ENCODE measurements at places on chromosomes 1 and 21.

DNA sequence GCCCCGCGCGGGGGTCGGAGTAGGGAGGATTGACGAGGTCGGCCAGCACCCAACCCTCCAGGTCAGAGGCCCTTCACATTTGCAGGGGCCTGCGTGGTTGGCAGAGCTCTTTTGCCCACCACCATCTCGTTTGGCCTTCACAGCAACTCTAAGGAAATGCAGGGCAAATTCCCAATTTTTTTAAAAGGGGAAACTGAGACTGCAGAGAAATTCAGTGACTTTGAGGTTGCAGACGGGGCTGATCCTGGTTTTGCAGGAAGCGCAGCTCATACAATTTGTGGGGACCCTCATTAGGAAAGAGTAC lies 430 bp upstream of the ACBD3 start:
- no peak for DNase-seq
- peaks cover 22% of the 10 kb centered on the region for H3K4me1 ChIP-seq
- no peaks in the 10 kb centered on the region for H3K36me3 ChIP-seq
- H3K27me3 ChIP-seq = no peaks in the 10 kb centered on the region
- peak overlapping the region; percentile 96 for H3K27ac ChIP-seq
- H3K4me3 ChIP-seq = peak overlapping the region; percentile 92

GRCh38 chr1:201666102-201666501 lies 127.2 kb downstream of the NAV1 start:
- H3K27me3 ChIP-seq = no peaks in the 10 kb centered on the region
- H3K4me3 ChIP-seq = no peak overlapping the region
- no peak for DNase-seq
- no peak overlapping the region for H3K27ac ChIP-seq
- no peaks in the 10 kb centered on the region for H3K36me3 ChIP-seq

GRCh38 chr1:117169871-117170596 lies 40.7 kb downstream of the VTCN1 start:
- no peak overlapping the region for H3K27ac ChIP-seq
- no peaks in the 10 kb centered on the region for H3K36me3 ChIP-seq
- no peaks in the 10 kb centered on the region for H3K27me3 ChIP-seq
- no peak overlapping the region for H3K4me3 ChIP-seq

DNA sequence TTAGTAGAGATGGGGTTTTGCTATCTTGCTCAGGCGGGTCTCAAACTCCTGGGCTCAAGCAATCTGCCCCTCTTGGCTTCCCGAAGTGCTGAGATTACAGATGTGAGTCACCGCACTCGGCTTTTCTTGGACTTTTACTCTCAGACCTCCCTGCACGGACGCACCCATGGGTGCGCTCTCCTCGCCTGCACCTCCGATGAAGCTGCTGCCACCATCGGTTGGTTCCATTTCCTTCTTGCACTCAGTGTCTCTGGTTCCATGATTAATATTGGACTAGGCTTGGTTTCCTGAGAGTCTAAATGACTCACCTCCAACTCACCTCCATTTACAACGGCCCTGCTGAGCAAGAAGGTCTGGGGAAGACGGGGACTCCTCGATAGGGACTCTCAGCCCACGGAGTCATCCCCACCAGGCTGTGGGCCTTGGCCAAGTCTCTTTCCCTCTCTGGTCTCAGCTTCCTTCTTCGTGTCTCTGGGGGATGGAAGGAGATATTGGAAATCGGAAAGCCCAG lies 6.7 kb upstream of the TNFRSF8 start:
- H3K4me3 ChIP-seq = no peak overlapping the region
- no peak overlapping the region for H3K27ac ChIP-seq
- H3K36me3 ChIP-seq = no peaks in the 10 kb centered on the region
- H3K27me3 ChIP-seq = no peaks in the 10 kb centered on the region
- no peaks in the 10 kb centered on the region for H3K4me1 ChIP-seq

DNA sequence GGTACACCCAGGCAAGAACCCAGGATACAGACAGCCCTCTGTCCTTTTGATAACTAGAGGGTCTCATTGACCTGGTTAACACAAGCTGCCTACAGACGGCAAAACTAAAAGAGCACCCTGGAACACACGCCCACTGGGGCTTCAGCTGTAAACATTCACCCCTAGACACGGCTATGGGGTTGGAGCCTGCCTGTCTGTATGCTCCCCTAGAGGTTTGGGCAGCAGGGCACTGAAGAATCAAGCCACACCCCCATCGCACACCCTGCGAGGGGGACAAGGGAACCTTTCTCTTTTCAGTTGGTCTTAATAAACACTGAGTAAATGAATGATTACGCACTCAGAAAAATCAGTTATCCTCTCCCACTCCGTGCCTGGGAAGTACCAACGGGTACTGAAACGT lies 35.5 kb downstream of the LRRC3 start:
- no peaks in the 10 kb centered on the region for H3K27me3 ChIP-seq
- H3K27ac ChIP-seq = no peak overlapping the region
- H3K4me1 ChIP-seq = no peaks in the 10 kb centered on the region

GRCh38 chr1:66166753-66167152 lies 367.2 kb upstream of the SGIP1 start:
- no peaks in the 10 kb centered on the region for H3K27me3 ChIP-seq
- DNase-seq = no peak
- no peaks in the 10 kb centered on the region for H3K36me3 ChIP-seq
- H3K27ac ChIP-seq = no peak overlapping the region

DNA sequence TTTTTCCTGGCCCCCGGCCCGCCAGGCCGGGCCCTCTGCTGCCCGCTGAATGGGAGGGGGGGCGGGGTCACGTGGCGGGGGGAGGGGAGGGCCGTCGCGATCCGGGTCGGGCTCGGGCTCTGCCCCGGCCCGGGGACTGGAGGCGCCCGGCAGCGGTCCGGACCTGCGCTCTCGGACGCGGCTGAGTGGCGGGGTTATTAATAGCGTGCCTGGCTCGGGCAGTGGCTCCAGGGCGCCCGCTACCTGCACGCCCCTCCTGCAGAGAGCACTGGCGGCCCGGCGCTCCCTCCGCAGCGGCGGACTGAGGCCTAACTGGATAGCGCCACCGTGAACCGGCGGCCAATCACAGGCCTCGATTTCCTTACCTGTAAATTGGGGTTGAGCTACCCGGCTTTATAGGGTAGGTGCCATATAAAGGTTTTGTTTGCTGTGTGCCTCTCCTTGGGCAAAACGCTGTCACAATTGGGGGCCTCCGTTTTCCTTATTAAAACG lies 28.1 kb downstream of the AHDC1 start:
- H3K27me3 ChIP-seq = no peaks in the 10 kb centered on the region
- peak overlapping the region; percentile 56 for H3K4me3 ChIP-seq
- no peaks in the 10 kb centered on the region for H3K36me3 ChIP-seq
- peak; percentile 69 for DNase-seq
- H3K4me1 ChIP-seq = peaks cover 78% of the 10 kb centered on the region

- no peak overlapping the region for H3K27ac ChIP-seq
- H3K4me1 ChIP-seq = peaks cover 14% of the 10 kb centered on the region
- no peaks in the 10 kb centered on the region for H3K27me3 ChIP-seq
- DNase-seq = no peak
These were observed 9.5 kb downstream of the SIM2 start for GRCh38 chr21:36708286-36709029.

DNA sequence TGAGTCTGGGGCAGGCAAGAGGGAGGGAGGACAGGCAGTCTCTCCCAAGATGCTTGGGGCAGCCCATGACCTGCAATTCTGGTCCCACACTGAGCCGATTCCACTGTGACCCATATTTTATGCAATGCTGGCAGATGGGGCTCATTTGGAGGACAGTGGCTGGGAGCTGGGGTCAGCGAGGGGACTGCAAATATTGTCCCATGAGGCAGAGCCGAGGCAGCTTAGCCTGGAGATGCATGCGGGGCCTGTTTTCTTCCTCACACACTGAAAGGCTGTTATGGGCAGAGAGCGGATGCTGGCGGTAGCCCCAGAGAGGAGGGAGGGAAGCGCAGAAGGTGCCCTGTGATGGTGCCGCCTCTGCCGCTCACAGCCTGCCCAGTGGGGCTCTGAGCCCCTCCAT lies 128.5 kb upstream of the POU3F1 start:
- no peak overlapping the region for H3K27ac ChIP-seq
- no peaks in the 10 kb centered on the region for H3K36me3 ChIP-seq
- no peaks in the 10 kb centered on the region for H3K4me1 ChIP-seq
- no peaks in the 10 kb centered on the region for H3K27me3 ChIP-seq

DNA sequence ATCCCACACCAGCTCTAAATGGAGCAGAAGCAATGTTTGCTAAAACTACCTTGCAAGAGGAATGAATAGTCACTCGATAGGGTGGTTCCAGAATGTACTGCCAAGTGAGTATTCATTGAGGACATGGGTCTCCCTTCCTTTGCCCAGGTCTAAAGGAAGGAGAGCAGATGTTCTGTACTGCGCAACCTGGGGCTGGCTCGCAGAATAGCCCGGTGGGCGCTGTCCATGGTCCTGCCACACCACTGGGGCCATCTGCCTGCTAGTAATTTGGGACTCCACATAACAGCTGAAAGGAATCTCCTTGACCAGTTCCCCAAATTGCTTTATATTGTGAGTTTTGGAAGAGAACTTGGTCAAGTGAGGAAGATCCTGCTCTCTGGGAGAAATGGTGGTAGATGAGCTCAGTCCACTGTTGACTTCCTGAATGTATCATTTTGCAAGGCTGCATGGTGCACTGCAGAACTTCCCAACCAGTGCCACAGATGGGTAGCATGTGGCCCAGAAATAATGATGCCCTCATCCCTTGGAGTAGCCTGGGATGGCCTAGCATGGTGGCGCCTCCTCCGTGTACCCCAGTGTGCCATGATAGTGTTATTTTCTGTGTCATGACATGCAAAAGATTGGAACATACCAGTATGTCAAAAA lies 5.7 kb downstream of the SLC6A17 start:
- H3K27me3 ChIP-seq = no peaks in the 10 kb centered on the region
- peak; percentile 74 for DNase-seq
- H3K4me3 ChIP-seq = no peak overlapping the region

- H3K4me3 ChIP-seq = no peak overlapping the region
- no peaks in the 10 kb centered on the region for H3K27me3 ChIP-seq
- no peaks in the 10 kb centered on the region for H3K36me3 ChIP-seq
- no peaks in the 10 kb centered on the region for H3K4me1 ChIP-seq
- peak; percentile 41 for DNase-seq
These were observed 447.5 kb downstream of the NEGR1 start for GRCh38 chr1:71834601-71835441.

DNA sequence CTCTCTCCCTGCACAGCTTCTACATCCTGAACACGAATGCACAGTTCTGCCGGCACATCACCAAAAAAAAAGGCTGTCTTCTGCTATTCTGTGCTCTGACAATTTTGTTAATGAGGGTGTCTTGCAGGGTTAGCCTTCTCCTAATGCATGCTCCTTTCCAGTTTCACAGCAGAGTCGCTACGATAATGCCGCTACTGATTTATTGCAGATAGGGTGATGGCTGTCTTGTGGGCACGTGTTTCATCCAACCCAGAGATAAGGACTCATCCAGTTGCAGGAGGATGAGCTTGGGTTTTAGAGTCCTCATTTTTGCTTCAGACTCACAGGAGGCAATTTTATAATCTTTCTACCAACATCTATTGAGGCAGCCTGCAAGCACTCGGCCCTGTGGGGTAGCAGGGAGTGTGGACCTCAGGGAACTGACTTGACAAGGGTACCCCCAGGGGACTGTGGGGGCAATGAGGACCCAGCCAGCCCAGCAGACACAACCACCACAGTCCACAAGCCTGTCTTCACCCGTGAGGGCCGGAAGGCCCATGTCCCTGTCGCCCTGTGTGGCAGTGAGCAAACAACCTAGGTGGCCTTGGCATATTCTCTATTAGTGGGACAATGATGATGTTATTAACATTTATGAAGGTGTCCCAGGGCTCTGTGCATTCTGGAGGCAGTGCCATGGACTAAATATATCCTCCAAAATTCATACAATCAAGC lies 15.4 kb upstream of the UTS2 start:
- H3K4me3 ChIP-seq = no peak overlapping the region
- H3K27me3 ChIP-seq = no peaks in the 10 kb centered on the region
- no peak overlapping the region for H3K27ac ChIP-seq
- no peaks in the 10 kb centered on the region for H3K4me1 ChIP-seq
- DNase-seq = no peak

DNA sequence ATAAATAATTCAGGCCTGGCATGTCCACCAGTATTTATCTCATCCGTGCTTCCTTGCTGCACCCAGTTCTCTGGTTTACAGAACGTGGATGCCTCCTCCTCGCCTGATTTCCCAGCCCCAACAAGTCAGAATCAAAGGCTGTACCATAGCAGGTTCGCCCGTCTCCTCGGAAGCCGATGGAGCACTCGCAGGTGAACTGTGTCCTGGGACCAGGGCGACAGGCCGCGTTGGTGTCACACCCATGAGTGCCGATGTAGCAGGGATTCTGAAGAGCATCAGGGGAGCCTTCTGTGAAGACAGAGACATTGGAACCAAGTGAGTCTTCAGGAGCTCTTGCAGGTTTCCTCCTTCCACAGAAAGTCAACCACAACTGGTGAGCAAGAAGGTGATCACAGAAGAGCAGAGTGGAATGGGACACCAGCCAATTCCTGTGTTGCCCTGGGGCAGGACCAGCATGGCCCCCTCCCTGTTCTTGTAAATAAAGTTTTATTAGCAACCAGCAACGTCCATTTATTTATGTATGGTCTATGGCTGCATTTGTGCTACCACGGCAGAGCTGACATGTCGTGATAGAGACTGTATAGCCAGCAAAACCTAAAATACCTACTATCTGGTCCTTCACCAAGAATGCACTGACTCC lies 40.8 kb downstream of the NID1 start:
- H3K4me3 ChIP-seq = no peak overlapping the region
- DNase-seq = no peak
- H3K36me3 ChIP-seq = no peaks in the 10 kb centered on the region
- H3K4me1 ChIP-seq = peaks cover 20% of the 10 kb centered on the region

- H3K27me3 ChIP-seq = no peaks in the 10 kb centered on the region
- peak; percentile 73 for DNase-seq
- H3K36me3 ChIP-seq = no peaks in the 10 kb centered on the region
These were observed at the start of gene CCDC28B for GRCh38 chr1:32200226-32201010. Gene CCDC28B (plus strand): TSS chr1:32200595. CDS start chr1:32201936, 1,341 bp downstream.

DNA sequence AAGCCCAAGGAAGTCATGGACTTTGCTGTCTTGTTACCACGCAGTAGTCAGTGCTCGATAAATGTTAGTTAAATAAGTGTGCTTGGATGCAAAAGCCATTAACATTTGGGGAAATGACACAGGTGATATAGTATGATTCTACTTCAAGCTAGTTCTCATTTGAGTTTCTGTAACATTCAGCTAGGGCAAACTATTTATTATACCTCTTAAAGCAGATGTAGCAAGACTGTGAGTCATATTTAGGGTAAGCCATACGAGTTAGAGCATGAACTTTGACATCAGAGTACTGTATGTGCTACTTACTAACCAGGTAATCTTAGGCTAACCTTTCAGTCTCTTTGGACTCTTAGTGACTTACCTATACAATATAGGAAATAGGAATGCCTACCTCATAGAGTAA lies 21.0 kb downstream of the CLCA4 start:
- no peaks in the 10 kb centered on the region for H3K36me3 ChIP-seq
- H3K27ac ChIP-seq = no peak overlapping the region
- no peaks in the 10 kb centered on the region for H3K4me1 ChIP-seq
- H3K27me3 ChIP-seq = no peaks in the 10 kb centered on the region
- no peak for DNase-seq

GRCh38 chr21:26135520-26135919 lies 35.0 kb downstream of the APP start:
- H3K4me1 ChIP-seq = peaks cover 6% of the 10 kb centered on the region
- no peaks in the 10 kb centered on the region for H3K27me3 ChIP-seq
- H3K27ac ChIP-seq = no peak overlapping the region
- no peak overlapping the region for H3K4me3 ChIP-seq
- DNase-seq = no peak
- H3K36me3 ChIP-seq = no peaks in the 10 kb centered on the region
